ENCODE measurements at places on chromosomes 7 and 10.

DNA sequence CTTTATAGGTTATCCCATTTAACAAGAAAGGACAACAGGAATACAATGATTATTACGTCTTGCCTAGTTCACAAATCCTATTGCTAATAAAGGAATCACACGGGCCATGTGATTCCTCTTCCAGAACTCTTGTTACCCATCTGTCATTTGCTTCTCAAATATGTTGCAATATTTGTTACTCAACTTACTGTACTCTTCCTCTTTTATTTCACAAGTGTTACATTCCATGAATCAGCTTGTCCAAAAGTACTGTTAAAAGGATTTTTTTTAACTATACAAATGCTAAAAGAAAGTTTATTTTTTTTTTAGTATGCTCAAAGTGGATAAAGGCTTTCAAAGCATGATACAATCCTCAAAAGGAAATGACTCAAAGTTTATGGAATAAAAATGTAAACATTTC, 3.9 kb upstream of the CD36 start:
- DNase-seq, result peak; percentile 13

DNA sequence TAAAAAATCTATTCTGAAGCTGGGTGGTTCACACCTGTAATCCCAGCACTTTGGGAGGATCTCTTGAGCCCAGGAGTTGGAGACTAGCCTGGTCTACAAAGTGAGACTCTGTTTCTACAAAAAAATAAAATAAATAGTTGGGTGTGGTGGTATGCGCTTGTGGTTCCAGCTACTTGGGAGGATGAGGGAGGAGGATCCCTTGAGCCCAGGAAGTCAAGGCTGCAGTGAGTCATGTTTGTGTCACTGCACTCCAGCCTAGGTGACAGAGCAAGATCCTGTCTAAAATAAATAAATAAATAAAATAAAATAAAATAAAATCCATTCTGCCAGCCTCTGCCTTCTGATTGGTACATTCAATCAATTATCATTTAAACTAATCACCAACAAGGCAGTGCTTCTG, 17.5 kb downstream of the ZNF33A start:
- DNase-seq, result no peak

DNA sequence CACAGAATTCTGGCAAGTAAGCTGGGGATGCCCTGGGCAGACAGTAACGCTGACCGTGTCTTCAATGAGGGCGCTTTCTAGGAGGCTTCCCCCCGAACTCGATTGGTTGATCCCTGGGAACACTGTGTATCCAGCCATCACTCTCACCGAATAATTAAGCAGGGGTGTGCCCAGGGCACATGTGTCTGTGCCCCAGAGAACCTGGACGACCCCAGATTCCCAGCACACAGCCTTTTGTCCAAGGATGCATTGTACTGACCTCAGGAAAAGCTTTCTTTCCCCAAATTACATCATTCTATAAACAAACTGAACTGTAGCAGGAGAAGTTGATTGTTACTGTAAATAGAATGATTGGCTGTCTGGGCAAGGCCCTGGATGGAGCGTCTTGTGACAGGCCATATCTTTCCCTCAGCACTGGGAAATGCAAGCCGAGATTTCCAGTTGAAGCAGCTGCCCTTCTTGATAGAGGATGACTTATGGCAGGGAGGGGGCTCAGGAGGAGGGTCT, 6.6 kb upstream of the DEPP1 start:
- DNase-seq, result no peak

- DNase-seq, result no peak
Observed at GRCh38 chr7:105776986-105777910, 99.2 kb downstream of the ATXN7L1 start.

DNA sequence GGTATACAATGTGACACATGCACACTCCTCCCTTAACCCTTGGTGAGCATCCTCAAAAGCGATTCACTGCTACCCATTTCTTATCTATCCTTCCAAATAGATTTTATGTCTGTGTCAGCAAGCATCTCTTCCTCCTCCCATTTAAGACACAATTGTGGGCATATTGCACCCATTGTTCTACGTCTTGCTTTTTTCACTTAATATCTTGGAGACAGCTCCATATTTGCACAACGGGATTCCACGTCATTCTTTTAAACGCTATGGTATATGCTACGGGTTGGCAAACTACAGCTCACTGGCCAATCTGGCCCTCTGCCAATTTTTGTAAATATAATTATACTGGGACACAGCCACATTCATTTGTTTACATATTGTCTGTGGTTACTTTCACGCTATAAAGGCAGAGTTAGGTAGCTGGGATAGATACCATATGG, 88.6 kb downstream of the RNF216 start:
- no peak for DNase-seq

DNA sequence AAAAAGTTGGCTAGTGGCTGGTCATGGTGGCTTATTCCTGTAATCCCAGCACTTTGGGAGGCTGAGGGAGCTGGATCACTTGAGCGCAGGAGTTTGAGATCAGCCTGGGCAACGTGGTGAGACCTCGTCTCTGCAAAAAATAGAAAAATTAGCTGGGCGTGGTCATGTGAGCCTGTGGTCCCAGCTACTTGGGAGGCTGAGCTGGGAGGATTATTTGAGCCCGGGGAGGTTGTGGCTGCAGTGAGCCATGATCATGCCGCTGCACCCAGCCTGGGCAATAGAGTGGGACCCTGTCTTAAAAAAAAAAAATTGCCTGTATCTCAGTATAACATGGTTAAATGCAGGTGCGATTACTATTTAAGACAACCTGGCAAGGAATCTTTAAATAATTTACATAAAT, 61.0 kb downstream of the ADD3 start:
- no peak for DNase-seq

DNA sequence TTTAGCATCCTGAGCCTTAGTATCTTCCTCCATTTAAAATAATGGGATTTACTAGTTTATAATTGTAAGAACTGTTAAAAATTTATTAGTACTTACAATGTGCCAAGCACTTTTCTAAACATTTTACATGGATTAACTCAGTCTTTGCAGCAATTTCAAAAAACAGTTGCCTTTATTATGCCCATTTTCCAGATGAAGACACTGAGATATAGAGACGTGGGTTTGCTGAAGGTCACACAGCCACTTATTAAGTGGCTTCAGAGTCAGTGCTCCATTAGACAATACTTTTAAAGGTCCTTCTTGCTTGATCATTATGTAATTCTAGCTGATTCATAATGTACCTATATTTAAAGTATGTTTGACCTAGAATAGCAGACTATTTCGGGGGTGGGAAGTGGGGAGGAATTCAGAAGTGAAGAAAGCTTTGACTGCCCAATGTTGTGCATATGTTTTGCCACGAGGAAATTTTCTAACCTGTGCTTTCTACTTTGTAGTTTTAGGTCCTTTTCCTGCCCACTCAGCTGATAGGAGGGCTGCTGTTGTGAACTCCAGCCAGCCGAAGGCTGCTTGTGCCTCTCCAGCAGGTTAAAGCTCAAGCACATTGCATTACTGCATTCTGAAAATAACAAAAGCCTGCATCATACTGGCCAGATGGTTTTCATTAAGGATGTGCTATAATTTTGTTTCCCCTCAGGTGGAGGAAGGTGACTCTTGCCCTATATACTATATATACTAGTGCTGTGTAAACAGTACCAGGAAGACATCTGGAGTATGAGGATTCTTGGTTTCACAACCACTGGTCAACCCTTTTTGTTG, 4.3 kb downstream of the PLEKHA8 start:
- no peak for DNase-seq

DNA sequence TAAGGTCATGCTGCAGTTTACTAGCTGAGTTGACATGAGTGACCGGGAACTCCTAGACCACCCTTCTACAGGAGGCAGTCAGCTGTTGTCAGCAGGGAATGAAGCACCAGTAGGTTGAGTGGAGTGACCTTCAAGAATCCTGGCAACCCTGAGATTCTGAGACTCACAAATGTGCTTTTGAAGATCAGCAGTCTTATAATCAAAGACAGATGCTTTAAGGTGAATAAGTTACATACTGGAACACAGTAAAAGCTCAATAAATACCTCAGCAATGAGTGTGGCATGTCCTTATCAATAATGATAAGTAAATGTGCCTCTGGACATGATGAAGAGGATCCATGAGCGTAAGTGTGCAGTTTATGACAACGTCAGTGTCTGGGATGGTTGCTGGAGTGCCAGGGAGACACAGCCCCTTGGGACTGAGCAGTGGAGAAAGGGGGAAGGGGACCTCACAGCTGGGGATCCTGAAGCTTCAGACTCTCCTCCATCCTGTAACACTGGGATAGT, 11.9 kb upstream of the OR6V1 start:
- no peak for DNase-seq

- DNase-seq, result no peak
Observed at GRCh38 chr7:22351878-22352277, 5.1 kb downstream of the RAPGEF5 start.

- peak; percentile 37 for DNase-seq
Observed at GRCh38 chr7:101390901-101391301, 28.2 kb downstream of the COL26A1 start.

- no peak for DNase-seq
Observed at GRCh38 chr7:112699725-112700513, 90.3 kb downstream of the TMEM168 start.

GRCh38 chr7:55349121-55349520, 16.0 kb upstream of the LANCL2 start:
- no peak for DNase-seq

DNA sequence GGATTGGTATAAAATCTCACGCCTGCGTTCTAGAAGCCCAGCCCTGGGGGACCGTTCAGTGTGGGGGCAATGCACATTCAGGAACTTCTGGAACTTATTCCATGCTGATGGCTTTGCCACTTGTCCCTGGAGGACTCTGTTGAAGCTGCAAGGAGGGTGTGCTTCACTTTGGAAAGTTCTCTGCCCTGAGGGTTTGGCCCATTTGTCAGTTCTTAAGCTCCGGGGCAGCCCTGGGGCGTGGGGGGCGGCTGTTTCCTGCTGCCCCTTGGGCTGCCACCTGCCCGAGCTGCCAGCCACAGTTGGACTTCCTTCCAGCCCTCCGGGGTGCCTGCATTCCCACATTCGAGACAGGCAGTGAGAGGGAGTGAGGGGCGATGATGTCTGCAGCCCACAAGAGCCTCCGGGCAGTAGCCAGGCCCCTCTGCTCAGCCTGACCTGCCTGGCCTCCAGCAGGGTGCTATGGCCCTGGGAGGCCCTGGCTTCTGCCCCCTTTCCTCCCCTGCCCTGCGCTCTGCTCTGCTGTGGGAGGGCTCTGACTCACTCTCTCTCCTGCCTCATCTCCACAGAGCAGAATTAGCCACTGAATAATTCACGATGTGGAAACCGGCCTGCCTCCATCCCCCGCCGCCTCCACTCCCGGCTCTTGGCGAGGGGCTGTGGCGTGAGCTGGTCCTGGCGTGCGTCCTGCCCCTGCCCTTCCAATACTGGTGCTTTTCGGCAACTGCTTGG, 1.9 kb downstream of the TTYH3 start:
- no peak for DNase-seq

DNA sequence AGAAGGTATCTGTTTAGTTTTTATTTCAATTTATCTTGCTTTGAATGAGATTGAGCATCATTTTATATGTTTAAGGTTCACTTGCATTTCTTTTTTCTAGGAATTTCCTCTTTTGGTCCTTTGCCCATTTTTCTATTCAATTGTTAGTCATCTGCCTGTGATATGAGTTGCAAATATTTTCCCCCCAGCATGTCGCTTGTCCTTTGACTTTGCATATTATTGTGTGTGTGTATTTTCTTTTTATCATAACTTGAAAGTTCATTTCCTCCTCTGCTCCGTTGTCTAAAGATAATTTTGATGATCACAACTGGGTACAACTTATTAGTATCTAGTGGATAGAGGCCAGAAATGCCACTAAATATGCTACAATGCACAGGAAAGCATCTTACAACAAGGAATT, 132.7 kb upstream of the MDFIC start:
- DNase-seq, result no peak

- no peak for DNase-seq
Observed at GRCh38 chr7:65731562-65732035, 141.3 kb upstream of the VKORC1L1 start.

- DNase-seq, result no peak
Observed at GRCh38 chr7:137417464-137417863, 73.9 kb upstream of the PTN start.

- DNase-seq, result no peak
Observed at GRCh38 chr10:3402187-3402751, 229.7 kb upstream of the PITRM1 start.

GRCh38 chr7:155591055-155591775, 44.9 kb upstream of the CNPY1 start:
- no peak for DNase-seq

DNA sequence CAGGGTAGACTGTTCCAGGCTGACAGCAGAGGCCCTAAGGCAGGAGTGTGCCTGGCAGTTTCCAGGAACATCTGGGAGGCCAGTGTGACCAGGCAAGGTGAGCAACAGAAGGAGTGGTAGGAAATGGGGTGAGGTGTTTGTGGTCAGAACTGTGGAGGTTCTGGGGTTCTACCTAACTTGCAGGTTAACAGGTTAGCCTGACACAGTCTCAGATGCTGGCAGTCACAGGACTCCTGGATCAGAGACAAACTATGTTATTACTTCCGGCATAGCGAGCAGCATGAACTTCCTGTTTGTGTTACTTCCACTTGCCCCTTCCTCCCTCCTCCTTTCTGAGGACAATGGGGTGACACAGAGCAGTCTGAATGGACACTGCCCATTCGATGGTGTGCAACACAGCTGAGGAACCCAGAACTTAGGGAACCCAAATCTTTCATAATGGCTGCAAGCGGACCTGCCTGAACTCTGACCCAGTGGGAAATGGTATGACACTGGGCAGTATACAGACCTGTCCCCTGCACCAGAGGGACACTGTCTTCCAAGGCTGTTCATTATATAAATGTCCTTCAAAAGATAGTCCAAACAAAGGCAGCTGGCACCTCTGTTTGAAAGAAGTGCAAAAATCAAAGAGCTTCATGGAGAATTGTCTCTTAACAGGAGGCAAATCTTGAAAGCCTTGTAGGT, 3.9 kb upstream of the SAR1A start:
- DNase-seq, result no peak

- DNase-seq, result no peak
Observed at GRCh38 chr7:117993377-117994003, 120.2 kb upstream of the CTTNBP2 start.

- no peak for DNase-seq
Observed at GRCh38 chr10:49679480-49679893, at the start of gene C10orf53. Gene C10orf53, plus strand, starts transcription at chr10:49679651. Its CDS starts 47 bp downstream, at chr10:49679698.

GRCh38 chr10:131900350-131901152, at the start of gene PPP2R2D:
Gene PPP2R2D, plus strand, starts transcription at chr10:131901008. Its CDS starts 141 bp downstream, at chr10:131901149.
- DNase-seq, result peak; percentile 80

DNA sequence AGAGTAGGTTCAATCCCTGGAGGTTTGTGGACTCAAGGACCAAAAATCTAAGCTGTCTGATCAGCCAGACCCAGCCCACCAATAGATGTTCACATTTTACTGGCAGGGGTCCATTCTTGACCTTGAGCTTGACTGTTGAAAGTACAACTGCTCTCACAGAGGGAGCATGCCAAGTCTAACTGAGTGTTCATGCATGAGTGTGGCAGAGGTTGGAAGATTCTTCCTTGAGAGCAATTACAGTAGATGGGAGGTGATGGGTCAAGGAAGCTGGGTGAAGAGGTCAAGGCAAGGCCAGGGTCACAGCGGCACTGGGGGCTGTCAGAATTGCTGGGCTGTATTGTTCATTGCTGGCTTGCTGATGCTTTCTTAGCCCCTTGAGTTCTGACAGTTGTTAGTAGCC, 202.8 kb upstream of the SVIL start:
- DNase-seq, result no peak

- no peak for DNase-seq
Observed at GRCh38 chr7:70044525-70044924, 446.2 kb downstream of the AUTS2 start.

All from KG1 (cell line).